SJCRH30 (cell line): ENCODE measurements at places on chromosomes 11 and 22. TPM values are rescaled to one million over a fixed set of nuclear protein-coding genes. Genes with fewer than 3 reads are reported as not detected.
A peak's percentile ranks its signal among the peaks of the same experiment; 100 is the strongest.

- no peak for DNase-seq
Measured at GRCh38 chr11:65435411-65435931, 12.9 kb downstream of the NEAT1 start.

DNA sequence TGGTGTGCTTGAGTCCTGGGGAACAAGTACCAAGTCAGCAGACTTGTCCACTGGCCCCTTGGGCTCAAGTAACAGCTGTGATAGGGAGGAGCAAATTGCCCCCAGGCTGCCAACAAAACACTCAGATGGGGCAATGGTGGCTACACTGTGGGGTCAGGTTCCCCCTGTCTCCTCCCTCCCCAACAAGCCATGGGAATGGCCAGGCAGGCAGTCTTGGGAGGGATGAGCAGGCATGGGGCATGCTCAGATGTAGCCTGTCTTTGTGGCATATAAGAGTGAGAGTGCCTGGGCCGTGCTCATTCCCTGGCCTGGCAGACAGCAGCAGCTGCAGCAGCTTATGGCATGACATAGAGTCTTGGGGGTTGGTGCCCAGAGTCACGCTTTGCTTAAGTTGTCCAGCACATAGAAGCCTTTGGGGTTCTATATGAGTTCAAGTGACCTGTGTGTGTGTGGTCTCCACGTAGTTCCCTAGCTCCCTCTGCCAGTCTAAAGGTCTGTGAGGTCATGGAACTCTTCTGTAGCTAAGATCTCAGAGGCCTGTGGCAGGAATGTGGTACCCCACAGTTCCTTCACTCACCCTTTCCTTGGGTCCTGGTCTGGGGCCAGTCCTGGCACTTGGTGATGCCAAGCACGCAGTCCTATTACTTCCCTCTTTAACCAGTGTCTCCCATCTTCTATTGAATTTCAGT lies 44.7 kb downstream of the BIRC2 start:
- peak; percentile 91 for DNase-seq

C11orf98 gene
- 62.6 and 65.0 TPM in 2 replicates for total RNA-seq

RGL4 gene
- total RNA-seq: 0.03 TPM in 1 of 2 replicates, not detected in the other

PGA4 gene
- total RNA-seq: not detected in 2 replicates
